ENCODE measurements at places on chromosomes 4 and X. TPM values are rescaled to one million over a fixed set of nuclear protein-coding genes. Genes with fewer than 3 reads are reported as not detected.

STK32B gene
- 7.0 TPM for total RNA-seq

GLOD5 gene
- total RNA-seq: not detected

SLC9B1 gene
- total RNA-seq: not detected

DNA sequence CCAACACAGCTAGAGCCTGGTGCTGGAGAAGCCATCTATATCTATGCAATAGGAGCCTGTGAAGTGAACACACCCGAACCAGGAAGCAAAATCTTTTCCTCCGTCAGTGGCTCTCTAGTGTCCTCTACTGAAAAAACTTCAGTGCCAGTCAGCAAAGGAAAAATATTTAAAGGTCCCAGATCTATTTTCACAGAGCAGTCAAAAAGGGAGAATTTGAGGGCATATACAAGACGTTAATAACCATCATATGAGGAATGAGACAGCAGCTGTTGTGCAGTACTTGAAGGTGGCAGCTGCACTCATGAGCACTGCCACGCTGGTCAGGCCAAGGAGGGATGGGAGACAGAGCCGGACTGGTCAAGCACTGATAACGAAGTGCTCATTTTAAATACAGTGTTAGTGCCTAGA is 14.4 kb downstream of the MCUB start:
- H3K36me3 ChIP-seq: no peaks in the 10 kb centered on the region
- H3K27me3 ChIP-seq: no peaks in the 10 kb centered on the region
- no peak overlapping the region for H3K4me3 ChIP-seq
- H3K4me1 ChIP-seq: no peaks in the 10 kb centered on the region

DNA sequence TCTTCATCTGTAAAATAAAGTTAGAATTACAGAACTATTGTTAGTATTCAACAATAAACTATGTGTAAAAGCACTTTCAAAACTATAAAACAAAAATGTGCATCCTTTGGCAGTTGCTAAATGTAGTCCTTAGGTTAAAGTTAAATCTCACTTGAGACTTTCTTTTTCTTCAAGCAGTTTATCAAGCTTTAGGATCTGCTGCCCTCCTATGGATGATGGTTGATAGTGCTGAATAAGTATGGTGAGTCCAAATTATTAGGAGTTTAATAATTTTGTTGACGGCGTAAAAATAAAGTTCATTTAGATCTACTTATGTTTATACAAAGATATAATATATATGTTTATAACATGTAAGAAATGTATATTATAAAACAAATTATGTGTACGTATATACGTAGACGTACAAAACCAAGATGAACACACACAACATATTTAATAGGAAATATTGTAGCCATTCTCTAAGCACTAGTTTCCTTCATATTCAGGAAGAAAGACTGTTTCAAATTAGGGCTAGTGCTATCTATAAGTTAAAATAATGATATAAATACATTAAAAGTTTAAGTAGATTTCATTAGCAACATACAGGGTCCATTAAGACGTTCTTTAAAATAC is 22.3 kb downstream of the UGT2A2 start:
- H3K27ac ChIP-seq: no peak overlapping the region
- no peaks in the 10 kb centered on the region for H3K36me3 ChIP-seq
- H3K4me1 ChIP-seq: no peaks in the 10 kb centered on the region
- H3K4me3 ChIP-seq: no peak overlapping the region
- DNase-seq: no peak
- H3K27me3 ChIP-seq: no peaks in the 10 kb centered on the region

GRCh38 chr4:173517781-173518424 is 12.1 kb downstream of the HAND2 start:
- H3K4me1 ChIP-seq: peaks cover 49% of the 10 kb centered on the region
- DNase-seq: no peak
- H3K27ac ChIP-seq: peak overlapping the region; percentile 95
- H3K36me3 ChIP-seq: no peaks in the 10 kb centered on the region
- H3K27me3 ChIP-seq: no peaks in the 10 kb centered on the region

Data from thoracic aorta (tissue), 2 donors.